ENCODE measurements at places on chromosomes 16 and 17.

DNA sequence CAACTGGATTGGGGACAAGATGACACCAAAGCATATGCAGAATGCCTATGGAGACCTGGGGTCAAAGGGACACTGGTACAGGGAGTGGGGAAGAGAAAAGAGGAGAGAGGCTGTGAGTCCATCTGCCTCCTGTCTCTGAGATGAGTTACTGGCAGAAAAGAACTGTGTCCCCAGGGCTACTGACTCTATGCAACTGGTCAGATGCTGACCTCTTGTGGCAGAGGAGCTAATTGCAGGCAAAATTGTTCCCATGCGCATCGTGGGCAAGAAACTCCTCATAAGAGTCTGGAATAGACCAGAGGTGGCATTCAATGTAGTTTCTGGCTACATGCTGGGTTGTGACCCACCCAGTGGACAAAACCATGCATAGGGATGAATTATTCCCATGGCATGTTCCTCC is 26.1 kb upstream of the MLKL start:
- no peak for DNase-seq

GRCh38 chr16:27465483-27465879 is 63.5 kb downstream of the IL21R start:
- DNase-seq: no peak

DNA sequence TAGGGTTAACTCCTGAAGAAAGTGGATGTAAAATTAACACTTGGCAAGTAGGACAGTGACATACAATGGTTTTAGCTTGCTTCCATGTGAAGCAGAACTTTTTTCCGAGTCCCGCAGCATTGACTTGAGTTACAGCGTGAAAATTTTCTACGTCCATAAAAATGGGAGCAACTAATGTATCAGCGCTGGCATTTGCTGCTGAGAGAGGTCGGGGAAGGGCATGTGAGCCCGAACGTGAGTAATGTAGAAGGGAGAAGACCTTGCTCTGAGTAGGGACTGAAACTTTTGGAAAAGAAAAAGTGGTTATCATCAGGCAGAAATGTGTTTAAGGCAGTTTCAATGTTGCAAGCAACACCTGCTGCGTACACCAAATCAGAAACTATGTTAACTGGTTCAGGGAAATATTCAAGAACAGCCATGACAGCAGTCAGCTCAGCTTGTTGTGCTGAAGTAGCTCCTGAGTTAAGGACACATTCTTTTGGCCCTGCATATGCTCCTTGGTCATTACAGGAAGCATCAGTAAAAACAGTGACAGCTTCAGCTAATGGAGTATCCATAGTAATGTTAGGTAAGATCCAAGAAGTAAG is 70.9 kb upstream of the ARL4D start:
- DNase-seq: no peak

- DNase-seq: no peak
Observed at GRCh38 chr17:43051969-43052368, 26.9 kb downstream of the RND2 start.

DNA sequence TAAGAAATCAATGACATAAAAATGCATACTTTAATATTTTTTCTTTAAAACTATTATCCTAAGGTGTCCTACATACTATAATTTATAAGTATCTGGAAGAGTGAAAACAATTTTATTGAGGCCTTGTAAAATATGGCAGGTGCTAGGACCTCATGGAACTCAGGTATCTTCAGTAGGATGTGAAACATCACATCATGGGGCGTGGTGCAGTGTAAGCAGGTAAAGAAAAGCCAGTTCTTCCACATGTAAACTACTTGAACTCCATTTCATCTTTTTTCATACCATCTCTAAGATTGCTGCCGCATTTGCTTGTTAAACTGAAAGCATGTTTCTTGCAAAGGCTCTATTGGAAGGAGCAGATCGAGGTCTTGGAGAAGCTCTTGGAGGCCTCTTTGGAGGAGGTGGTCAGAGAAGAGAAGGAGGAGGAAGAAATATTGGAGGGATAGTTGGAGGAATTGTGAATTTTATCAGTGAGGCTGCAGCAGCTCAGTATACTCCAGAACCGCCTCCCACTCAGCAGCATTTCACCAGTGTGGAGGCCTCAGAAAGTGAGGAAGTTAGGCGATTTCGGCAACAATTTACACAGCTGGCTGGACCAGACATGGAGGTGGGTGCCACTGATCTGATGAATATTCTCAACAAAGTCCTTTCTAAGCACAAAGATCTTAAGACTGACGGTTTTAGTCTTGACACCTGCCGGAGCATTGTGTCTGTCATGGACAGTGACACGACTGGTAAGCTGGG is at the start of gene CAPNS2:
CAPNS2 (plus strand) TSS at position 253 of the 744 bp plus-strand sequence; CDS start at position 326, 73 bp downstream.
- no peak for DNase-seq

All from NCI-H1048 (cell line).